ENCODE measurements at places on chromosomes 13 and 19. TPM values are rescaled to one million over a fixed set of nuclear protein-coding genes. Genes with fewer than 3 reads are reported as not detected.

Gene ZAR1L
- total RNA-seq = not detected

Gene B9D2
- total RNA-seq = 6.0 TPM

Gene IRGC
- not detected for total RNA-seq

Gene SLC15A1
- not detected for total RNA-seq

Gene GDF15
- total RNA-seq = 0.46 TPM

Gene ATP5F1D
- total RNA-seq = 18.5 TPM

Gene CTXN1
- total RNA-seq = 29.3 TPM

Gene CYP2B6
- total RNA-seq = not detected

Gene SPTBN4
- 39.7 TPM for total RNA-seq

Gene TEX101
- not detected for total RNA-seq

Gene HCST
- total RNA-seq = 0.92 TPM

Gene EGLN2
- total RNA-seq = 57.0 TPM

Gene RNF225
- total RNA-seq = not detected

Gene TNNT1
- total RNA-seq = 20.5 TPM

Gene CASP14
- not detected for total RNA-seq

Gene S1PR5
- total RNA-seq = not detected

Gene PSG6
- not detected for total RNA-seq

Gene C19orf85
- total RNA-seq = not detected

Gene ZNF563
- 2.3 TPM for total RNA-seq

Gene CCDC70
- total RNA-seq = not detected

Gene SAFB
- 92.0 TPM for total RNA-seq

Gene KLF1
- 0.69 TPM for total RNA-seq

Gene PLK5
- total RNA-seq = 0.23 TPM

Gene IGFL3
- total RNA-seq = not detected

Gene ZNF578
- 32.5 TPM for total RNA-seq

Gene FCHO1
- total RNA-seq = 30.0 TPM

Gene DPF1
- 43.8 TPM for total RNA-seq

Gene SH2D3A
- total RNA-seq = 8.5 TPM

Gene KIR3DL2
- not detected for total RNA-seq

Gene CAMSAP3
- 15.5 TPM for total RNA-seq

Gene SPINT2
- total RNA-seq = 183 TPM

Gene DENND1C
- 0.69 TPM for total RNA-seq

Gene DZIP1
- total RNA-seq = 84.0 TPM

Gene IGFL1
- not detected for total RNA-seq

Gene SPRYD7
- total RNA-seq = 19.1 TPM

Gene SIGLEC9
- total RNA-seq = 0.69 TPM
